ENCODE measurements at places on chromosomes 5 and 9.

GRCh38 chr9:89079391-89079790, 88.1 kb downstream of the S1PR3 start:
- DNase-seq = no peak

DNA sequence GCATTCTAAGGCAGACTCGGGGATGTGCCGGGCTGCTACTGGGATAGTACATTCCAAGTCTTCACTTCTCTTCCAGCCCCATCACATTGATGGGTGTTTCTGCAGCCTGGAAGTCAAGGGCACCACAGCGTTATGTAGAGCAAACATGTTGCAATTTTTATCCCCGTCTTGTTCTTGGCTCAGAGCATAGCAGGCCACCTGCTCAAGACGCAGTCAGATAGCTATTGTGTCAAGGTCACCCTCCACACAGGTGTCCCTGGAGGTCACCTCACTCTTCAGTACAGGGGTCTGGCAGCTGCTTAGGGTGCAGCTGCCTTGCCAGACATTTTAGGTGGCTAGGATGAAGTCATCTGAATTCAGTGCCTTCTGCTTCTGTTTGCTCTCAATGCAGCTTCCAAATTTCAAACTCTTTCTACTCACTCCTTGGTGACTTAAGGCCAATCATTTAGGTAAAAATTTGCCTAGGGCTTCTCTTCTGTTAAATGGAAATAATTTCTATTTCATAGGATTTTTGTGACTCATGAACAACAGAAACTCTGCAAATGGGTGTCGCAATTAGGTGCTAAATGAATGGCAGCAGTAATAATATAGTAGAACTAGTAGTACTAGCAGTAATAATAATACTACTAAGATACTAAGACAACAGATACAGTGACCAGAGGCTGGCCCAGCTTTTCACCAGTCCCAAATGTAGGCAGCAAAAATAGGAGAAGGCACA, 24.3 kb downstream of the KCNV2 start:
- DNase-seq = no peak

DNA sequence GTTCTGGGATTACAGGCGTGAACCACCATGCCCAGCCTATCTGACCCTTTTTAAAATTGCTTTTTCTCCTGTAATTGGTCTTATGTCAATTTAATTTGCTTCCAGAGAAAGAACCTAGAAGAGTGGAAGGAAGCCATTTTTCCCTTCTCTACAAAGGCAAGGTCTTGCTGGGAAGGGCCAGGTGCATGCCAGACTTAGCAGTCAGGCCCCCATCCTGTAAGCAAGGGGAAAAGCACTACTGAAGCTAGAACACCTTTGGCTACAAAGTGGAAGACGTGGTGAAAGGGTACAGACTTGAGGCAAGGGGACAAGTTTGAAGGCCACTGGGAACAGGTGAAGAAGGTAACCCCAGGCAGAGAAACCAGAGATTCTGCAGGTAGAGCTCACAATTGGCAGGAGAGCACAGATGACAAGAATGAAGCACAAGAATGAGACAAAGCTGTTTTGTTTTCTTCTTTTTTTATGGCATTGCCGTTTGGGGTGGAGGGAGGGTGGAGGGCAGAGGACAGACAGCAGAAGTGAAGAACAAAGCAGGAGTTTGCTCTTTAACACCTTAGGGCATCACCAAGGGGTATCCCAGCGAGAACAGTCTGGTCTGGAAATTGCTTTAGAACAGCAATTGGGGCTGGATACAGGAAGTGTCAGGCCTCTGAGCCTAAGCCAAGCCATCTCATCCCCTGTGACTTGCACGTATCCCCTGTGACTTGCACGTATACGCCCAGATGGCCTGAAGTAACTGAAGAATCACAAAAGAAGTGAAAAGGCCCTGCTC, 72.9 kb downstream of the SERINC5 start:
- DNase-seq = no peak

DNA sequence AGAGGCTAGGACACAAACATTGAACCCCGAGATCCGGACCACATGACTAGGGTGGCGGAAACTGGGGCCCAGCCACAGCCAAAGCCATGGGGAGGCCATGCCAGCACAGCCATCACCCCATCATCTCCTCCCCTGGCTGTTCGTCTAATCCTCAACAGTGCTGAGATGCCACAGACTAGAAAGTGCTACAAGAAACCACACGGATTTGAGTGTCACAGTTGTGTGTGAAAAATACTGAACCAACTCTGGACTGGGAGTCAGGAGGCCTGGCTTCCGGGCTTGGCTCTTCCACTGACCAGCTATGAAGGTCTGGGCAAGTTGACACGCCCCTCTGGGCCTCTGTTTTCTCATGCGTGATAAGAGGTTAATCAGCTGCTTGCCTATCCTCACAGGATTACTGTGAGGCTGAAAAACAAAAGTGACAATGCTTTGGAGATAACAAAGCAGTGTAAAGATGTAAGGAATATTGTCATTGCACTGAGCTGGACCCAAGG, 38.8 kb upstream of the SHB start:
- DNase-seq = no peak

GRCh38 chr5:10896016-10896415, 135.0 kb upstream of the DAP start:
- DNase-seq = no peak

- no peak for DNase-seq
Observed at GRCh38 chr5:172870291-172870714, 36.3 kb downstream of the ERGIC1 start.

DNA sequence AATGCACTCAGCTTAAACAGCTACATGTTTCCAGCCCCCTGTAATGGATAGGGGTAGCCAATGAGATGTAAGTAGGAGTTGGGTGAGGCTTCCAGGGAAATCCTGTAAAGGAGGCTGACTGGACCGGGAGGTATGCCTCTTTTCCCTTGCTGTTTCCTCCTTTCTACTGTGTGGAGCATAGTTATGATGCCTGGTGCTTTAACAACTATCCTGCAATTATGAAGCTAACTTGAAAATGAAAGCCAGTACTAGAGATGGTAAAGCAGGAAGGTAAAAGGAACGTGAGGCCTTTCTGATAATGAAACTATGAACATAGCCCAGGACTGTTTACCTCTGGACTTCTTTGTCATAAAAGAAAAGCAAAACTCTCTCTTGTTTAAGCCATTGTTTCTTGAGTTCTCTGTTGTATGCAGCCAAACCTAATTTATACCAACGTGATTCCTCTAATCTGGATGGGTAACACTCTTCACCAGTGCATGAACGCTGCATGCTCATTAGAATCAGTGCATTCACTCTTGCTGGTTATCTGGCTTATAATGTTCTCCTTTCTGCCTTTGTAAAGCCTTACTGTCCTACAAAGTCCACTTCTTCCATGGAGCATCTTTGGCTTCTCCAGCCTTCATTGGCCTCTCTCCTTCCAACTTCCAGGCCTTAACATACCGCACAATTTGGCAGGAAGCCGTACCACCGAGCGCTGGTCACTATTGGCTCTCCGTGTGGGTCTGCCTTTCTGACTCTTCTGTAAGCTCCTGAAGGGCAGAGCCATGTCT, 8.3 kb upstream of the ARHGEF28 start:
- no peak for DNase-seq

DNA sequence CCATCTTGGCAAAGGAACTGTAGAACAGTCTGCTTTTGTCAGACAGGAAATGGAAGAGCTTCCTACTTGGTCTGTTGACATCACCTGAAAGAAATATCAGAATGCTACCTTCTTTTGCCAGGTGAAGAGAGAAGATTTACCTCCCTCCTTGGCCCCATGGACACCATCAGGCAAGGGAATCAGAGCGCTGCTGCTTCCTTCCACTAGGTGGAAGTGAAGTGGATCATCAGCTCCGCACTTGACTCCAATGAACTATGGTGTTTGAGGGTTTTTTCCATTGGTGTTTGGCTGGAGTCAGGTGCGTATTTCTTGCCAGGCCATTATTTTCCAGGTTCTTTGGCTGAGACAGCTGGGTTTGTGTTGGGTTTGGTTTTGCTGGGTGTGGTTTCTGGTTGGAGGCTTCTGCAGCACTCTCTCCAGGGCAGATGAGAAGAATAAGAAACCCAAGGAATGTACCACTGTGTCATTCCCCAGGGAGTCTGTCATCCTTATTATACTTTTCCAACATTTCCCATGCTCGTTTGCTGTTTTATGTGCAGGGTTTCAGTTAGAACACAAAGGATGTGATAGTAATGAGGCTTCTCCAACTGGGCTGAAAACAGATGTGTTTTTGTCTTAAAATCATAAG, 12.4 kb downstream of the SPATA31E1 start:
- DNase-seq = no peak

- DNase-seq = no peak
Observed at GRCh38 chr9:19373527-19373926, 6.5 kb downstream of the RPS6 start.

- no peak for DNase-seq
Observed at GRCh38 chr5:35263266-35263877, 33.1 kb upstream of the PRLR start.

DNA sequence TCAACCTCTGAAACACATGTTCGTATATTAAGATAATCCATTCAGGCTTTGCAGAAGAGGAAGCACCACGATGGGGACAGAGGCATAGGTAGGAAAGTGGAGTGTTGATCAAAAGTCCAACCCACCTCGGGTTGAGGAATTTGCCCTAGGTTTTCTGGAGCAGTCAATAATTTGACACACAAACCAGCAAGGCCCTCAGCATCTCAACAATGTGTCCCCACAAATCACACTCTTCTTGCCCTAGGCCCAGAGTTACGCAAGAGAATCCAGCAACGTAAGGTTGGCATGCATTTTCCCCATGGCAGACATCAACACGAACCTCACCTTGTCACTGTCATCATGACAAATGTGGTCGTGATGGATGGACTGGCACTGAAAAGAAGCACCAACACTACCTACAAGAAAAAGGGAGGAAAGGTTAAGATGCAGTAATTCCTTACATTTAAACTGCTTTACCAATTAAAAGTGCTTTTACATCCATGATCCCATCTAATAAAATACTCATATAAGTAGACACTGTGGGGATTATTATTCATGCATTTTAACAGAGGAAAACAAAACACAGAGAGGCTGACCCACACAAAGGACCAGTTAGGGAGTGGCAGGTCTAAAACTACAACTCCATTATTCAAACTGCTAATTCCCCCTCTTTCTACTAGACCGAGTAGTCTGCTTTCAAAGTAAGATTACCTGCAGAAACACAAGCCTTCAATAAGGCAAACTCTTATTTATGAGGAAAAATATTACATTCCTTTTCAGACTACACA, 24.4 kb upstream of the RNF38 start:
- DNase-seq = no peak

- DNase-seq = no peak
Observed at GRCh38 chr5:133319905-133320520, 268.2 kb downstream of the HSPA4 start.

GRCh38 chr5:89315286-89316100, 432.5 kb upstream of the MEF2C start:
- DNase-seq = no peak

DNA sequence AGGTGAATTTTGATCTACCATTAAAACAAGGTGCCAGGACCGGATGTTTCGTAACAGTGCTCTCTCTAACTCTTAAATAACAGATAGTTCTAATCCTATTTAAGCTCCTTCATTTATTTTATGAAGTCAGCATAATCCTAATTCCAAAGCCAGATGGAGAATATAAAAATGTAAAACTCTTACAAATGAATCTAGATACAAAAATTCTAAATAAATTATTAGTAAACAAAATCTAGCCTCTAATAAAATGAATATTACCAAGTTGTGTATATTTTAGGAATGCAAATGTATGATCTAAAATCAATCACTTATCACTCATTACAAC, 32.4 kb upstream of the IL33 start:
- DNase-seq = no peak

GRCh38 chr5:118596255-118596654, 392.1 kb downstream of the DTWD2 start:
- DNase-seq = no peak

DNA sequence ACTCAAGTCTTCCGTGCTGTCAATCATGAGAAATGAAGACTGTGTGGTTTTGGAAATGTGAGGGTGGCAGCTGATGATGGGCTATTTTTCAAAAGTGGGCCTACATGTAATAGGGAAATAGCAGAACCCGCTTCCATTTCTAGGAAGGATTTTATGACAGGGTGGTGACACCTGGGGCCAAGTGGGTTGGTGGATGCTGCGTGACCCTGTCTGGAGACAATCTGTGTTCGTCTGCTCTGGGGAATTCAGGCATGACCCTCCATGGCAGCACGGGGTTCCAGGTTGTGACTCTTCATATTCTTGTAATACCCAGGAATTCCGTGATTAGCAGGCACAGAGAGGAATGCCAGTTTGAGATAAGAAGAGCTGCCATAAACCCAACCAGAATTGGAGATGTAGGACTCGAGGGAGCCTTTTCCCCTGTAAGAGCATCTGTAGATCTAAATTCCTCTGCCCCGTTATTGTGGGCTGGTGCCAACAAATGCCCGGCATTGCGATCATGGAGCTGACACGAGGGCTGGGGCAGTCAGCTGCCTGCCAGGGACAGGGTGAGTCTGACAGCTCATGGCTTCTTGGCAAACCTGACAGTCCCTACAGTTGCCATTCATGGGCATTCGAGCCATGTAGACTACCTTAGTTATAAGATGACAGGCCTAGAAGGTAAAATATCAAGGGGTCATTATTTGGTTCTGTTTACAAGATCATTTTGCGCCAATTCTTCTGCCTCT, 279.7 kb downstream of the GADD45G start:
- DNase-seq = no peak

- DNase-seq = no peak
Observed at GRCh38 chr5:169742771-169743296, 105.8 kb downstream of the DOCK2 start.

DNA sequence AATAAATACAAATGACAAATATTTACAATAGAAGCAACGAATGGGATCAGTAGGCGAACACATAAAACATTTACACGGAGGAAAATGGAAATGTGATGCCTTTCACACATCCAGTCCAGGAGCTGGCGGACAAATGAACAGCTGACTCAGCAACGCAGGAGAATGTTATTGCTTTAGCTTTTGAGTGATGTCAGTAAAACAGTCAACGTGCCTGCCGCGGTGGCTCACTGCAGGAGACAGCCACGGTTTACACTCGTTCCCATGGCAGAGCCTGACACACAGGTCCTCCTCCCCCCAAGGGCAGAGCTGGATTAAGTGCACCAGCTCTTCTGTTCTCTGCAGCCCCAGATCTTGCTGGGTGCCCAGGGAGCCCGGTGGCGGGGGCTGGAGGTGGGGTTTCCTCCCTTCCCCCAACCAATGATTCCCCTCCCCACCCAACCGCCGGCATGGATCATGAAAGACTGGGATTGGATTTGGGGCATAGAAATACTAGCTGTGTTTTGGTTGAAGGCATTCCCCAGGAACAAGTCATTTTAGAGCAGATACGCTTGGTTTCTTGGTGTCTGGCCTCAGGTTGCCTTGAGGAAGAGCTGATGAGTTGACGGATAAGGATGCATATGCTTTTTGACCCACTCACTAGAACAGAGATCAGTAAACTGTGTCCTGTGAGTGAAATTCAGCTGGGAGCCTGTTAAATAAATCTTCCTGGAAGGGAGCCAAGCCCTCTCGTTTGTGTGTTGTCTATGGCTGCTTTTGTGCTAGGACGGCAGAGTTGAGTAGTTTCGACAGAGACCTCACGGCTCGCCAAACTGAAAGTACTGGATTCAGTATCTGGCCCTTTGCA, 12.5 kb downstream of the STC2 start:
- DNase-seq = no peak

DNA sequence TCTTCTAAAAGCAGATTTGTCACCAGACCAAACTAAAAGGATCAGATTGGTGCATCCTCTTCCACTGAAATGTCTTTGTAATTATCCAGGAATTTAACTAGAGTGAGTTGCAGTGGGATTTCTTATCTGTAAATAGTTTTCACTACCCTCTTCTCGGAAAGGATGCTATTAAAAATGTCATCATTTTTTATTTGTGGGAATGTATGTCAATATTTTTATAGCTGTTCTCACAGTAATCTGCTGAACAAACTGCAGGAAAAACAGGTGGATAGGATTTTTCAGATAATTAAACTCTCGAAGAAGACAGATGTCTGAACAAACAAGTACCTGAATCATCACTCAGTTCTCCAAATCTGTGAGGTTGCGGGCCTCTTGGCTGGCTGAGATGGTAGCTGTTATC, 62.7 kb downstream of the RAB14 start:
- DNase-seq = no peak
